ENCODE measurements at places on chromosomes 1 and 21. TPM values are rescaled to one million over a fixed set of nuclear protein-coding genes. Genes with fewer than 3 reads are reported as not detected.
A peak's percentile ranks its signal among the peaks of the same experiment; 100 is the strongest.

The CACNA1S gene
- total RNA-seq: not detected

The PGM1 gene
- 31.4 TPM for total RNA-seq

The ELF3 gene
- total RNA-seq: 3.0 TPM

The FAM78B gene
- not detected for total RNA-seq

- no peak for DNase-seq
Measured at GRCh38 chr1:235563513-235564061, 59.3 kb upstream of the B3GALNT2 start.

GRCh38 chr21:31141389-31142000 is 103.2 kb upstream of the KRTAP19-8 start:
- DNase-seq: no peak

DNA sequence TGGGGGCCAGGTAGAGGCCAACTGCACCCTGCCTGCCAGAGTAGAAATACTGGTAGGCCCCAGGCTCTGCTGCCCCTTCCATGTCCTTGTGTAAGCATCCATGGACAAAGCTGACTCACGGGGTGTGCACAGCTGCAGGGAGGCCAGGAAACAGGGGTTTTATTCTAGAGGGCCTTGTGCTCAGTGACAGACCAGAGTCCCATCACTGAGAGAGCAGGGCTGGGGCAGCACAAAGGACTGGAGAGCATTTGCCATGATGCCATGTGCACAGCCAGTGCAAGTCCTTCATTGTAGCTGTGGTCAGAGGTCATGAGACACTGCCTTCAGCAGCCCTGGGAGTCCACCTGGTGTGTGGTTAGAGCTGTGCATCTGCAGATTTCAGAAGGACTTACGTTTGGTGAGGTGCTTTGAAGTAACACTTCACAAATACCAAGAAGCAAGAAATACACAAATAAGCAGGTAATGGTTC is 8.1 kb downstream of the ARF1 start:
- no peak for DNase-seq

GRCh38 chr1:159205225-159205624 is 550 bp downstream of the ACKR1 start:
- no peak for DNase-seq

DNA sequence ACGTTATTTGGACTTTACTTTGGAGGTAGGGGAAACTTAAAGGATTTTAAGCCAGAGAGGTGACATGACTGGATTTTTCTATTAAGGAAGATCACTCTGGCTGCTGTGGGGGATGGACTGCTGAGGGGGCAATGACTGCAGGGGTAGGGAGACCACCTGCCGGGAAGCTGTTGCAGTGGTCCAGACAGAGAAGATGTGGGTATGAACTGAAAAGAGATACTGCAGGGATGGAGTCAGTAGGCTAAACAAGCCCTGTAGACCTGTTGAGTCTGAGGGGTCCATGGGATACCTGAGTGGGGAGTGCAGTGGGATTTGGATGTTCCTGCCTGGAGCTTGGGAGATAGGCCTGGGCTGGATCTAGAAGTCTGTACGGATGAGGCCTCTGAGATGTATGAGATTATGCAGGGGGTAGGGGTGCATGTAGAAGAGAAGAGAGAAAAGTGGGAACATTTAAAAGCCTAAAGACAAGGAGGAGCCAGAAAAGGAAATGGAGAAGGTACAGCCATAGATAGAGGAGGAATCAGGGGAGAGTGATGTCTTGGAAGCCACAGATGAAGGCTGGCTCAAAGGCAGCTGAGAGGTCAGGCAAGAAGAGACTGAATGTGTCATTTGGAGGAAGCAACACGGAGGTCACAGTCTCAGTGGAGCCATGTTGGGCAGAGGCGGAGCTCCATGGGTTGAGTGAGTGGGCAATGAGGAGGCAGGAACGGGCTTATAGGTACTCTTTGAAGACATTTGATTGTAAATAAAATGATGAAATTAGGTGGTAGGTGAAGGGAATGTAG is 25.9 kb upstream of the KCNA2 start:
- no peak for DNase-seq

- DNase-seq: peak; percentile 10
Measured at GRCh38 chr1:236862615-236863211, 67.6 kb downstream of the MTR start.

GRCh38 chr1:221477252-221477651 is 264.6 kb downstream of the DUSP10 start:
- DNase-seq: no peak

DNA sequence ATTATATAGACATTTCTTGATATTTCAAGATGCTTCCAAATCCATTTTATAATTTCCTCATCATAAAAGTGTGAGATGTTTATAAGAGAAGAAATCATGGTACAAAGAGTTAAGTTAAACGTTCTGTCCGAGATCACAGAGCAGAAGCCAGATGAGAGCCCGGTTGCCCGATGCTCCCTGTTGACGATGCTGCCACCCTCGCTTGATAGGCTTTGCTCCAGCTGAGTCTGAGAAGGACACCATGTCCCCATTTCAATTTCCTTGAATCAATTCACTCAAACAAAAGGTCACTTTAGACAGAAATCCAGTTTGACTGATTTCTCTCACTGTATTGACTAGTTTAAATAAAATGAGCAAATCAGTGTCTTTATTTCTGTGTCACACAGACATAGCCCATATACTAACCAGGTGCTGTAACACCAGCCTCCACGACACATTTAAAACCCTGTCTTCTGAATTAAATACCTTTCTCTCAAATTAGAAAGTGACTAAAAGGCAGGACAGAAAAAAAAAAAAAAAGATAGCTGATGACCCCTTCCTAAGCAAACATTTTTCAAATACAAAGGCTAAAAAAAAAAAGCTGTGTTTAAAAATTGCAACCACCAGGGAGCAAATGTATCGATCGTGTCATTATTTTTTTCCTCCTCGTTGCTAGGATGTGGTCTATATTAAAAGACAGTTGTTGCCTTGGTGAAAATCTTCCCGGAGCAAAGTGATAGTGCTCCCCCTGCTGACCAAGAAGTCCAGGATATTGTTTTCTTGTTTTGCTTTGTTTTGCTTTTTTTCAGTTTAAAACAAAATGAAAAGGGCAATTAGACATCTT is 35.2 kb downstream of the DNASE2B start:
- DNase-seq: peak; percentile 92

GRCh38 chr1:110726755-110727154 is 52.0 kb upstream of the KCNA3 start:
- peak; percentile 24 for DNase-seq

DNA sequence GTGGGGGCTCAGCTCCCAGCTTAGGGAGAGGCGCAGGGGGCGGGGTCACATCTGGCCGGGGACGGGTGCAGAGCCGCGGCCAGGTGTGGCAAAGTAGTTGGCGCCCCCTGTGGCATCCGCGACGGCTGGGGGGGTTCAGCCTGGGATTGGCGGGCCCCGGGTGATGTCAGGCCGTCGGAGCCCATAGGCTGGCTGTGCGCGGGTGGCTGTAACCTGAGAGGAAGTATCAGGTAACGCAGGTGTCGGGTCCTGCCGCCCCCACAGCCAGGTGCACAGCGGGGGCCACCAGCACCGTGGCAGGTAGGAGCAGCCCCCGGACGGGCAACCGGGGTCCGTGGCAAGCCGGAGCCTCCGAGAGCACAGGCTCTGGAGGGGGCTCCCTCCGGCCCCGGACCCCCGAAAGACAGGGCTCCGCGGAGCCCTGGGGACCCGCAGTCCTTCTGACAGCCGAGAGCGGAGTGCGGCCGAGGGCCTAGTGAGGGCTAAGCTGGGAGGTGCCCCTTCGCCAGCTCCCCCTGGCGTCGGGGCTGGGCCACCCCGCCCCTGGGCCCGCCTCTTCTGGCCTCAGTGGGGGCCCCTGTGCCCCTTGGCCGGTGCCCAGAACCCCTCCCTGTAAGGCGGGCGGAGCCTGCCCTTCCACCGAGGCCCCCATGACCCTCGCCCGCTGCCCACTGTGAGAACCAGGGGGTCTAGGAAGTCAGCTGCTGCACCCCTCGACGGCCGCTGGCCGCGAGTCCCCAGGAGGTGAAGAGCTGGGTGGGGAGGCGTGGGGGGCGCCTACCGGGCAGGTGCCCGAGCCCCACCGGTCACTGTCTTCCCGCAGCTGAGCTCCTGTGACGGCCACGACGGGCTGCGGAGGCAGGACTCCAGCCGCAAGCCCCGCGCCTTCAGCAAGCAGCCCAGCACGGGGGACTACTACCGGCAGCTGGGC is 17.9 kb downstream of the TNFRSF25 start:
- no peak for DNase-seq

- no peak for DNase-seq
Measured at GRCh38 chr1:67980028-67980427, 70.4 kb downstream of the DIRAS3 start.
